NCI-H1694 treated with DMSO at 0.1 percent for 48 hours (cell line): ENCODE measurements at places on chromosomes 5 and 9.

DNA sequence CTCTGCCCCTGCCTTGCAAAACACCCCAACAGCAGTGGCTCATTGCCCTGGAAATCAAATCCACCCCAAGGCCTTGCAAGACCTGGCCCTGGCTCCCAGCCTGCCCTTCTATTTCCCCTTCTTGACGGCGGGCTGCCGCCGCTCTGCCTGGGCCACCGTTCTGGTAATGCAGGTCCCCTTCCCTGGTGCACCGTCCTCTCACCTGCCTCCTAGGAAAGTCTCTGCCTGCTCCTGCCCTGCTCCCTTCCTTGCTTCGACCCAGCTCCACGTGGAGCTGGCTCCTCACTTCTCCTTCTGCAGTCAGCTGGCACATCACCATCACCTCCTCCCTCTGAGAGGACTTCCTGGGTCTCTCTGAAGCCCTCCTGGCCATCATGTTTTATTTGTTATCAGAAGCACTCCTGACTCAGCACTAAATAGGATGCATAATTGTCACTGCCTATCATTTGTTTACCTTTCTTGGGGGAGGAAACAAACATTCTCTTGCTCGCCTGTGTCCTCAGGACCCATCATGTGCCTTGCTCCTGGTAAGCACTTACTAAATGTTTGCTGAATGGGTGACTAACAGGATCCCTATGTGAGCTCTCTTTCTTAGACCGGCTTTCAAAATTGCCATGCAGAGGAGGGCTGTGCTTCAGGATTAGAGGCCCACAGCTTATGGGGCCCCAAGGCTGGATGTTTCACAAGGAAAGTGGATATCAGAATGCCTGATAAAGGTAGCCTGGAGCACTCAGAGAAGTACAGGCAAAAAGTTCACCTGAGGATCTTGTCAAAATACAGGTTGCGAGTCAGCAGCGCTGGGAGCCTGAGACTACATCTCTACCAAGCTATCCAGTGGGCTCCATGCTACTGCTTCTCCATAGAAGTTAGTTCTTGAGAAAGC is 19.6 kb upstream of the C5orf47 start:
- DNase-seq, result no peak

GRCh38 chr5:91281401-91281800 is 101.7 kb downstream of the ARRDC3 start:
- no peak for DNase-seq

GRCh38 chr5:57776035-57776434 is 293.4 kb upstream of the ACTBL2 start:
- DNase-seq, result no peak

DNA sequence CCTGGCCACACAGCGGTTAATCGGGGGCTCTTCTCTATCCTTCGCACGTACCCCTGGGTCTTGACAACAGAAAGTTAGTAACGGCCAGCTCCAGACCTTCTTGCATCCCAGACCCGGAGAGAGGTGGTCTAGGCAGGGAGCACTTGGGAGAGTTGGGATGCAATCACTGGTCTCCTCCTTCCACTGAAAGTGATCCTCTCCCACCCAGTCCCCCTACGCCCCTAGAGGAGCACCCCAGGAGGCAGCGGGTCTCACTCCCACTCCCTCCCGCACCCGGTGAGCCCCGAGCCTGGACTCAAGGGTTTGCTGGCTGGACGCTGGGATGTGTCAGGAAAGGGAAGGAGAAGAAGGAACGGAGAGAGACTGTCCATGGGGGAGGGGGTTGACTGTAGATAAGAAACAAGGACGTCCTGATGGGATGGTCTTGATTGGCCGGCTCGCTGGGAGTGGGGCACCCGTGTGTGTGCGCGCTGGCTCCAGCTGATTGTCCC is 2.0 kb downstream of the RORB start:
- DNase-seq, result no peak

GRCh38 chr5:149251546-149251945 is 20.1 kb upstream of the AFAP1L1 start:
- DNase-seq, result no peak
